ENCODE measurements at places on chromosomes 4 and X.

- DNase-seq, result no peak
These were observed 221.8 kb downstream of the KIT start for GRCh38 chr4:54879576-54879975.

GRCh38 chrX:46500054-46500453, 45.2 kb downstream of the ZNF674 start:
- DNase-seq, result no peak

GRCh38 chr4:102390438-102390837, 45.2 kb upstream of the SLC39A8 start:
- DNase-seq, result no peak

DNA sequence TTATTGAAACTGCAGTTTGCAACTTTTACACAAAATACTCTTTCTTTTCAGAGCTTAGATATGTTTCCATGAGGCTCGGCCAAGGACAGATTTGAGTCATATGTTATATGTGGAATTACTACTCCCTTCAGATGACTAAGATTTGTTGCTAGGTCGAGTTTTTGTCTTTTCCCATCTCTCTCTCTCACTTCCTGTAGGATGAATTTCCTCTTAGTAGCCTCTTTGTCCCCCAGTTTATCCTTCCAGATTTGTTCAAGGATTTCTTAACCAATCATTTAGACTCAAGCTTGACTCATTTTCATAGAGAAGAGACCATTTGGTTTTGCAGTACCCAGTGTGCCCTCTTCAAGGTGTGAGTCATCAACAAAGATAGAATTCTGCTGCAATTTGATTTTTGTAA, 209.2 kb downstream of the GLUD2 start:
- DNase-seq, result no peak

DNA sequence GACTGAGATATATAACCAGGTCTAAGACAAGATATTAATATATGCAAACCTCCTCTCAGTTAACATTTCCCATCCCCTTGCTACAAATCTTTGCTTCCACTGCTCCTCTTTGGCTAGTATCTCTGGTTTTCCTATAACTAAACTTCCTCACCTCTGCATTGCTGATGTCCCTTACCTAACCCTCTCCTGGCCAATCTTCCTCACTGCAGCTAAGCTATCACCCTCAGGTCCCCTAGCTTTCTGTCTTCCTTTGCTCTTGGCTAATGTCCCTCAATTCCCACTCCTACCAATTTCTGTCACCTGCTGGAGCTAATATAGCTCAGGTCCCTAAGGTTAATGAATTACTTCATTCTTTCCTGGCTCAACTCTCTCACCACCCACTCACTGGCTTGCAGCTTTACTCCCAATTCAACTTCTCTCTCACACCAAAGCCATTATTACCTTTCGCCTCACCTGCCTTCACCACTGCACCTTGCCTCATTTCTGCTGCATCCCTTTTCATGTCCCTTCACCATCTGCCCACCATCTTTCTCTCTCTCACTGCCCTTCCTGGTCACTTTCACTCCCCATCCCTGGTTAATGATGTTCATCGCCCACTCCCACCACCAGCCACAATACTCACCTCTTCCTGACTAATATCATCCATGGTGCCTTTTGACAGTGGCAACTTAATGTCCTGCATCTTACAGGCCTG, 26.7 kb downstream of the SMC1A start:
- DNase-seq, result no peak

DNA sequence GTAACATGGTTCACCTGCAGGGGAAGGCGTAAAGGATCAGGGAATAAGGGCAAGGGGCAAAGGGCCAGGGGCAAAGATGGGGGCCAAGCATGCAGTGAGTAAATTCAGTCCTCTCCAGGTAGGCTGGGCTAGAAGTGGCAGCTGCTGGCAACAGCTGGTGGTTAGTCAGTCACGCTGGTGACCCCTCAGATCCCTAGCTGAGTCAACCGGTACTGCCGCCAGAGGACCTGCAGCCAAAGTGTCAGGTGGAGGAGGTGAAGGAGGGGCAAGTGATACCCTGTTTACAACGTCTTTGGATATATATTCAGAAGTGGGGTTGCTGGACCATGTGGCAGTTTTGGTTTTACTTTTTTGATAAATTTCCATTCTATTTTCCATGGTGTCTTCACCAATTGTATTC, 24.6 kb upstream of the NAP1L2 start:
- no peak for DNase-seq

DNA sequence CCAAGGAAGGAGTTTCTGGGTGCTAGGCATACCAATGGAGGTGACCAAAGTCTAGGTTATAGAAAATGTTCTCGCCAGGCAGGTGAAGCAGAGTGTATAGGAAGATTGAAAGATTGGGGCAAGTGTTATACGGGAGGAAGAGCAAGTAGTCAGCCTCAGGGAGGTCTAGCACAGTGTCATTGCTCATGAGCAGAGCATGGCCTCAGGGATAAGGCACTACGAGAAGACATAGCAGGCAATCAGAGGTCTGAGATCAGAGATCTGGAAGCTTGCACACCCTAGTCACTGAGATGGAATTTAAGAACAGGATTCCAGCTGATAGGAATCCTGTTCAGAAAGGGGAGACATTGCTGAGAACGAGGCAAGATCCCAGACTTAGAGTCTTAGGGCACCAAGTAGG, 350.0 kb upstream of the CASK start:
- no peak for DNase-seq

Data from stimulated activated CD8-positive, alpha-beta memory T cell treated with anti-CD3 and anti-CD28 coated beads, Interleukin-12 subunit alpha, Interleukin-12 subunit beta, amount 100 ng/mL, for 4 hours (primary cell).